Fibroblast of upper back skin (primary cell): ENCODE measurements at places on chromosomes 5 and 9.

DNA sequence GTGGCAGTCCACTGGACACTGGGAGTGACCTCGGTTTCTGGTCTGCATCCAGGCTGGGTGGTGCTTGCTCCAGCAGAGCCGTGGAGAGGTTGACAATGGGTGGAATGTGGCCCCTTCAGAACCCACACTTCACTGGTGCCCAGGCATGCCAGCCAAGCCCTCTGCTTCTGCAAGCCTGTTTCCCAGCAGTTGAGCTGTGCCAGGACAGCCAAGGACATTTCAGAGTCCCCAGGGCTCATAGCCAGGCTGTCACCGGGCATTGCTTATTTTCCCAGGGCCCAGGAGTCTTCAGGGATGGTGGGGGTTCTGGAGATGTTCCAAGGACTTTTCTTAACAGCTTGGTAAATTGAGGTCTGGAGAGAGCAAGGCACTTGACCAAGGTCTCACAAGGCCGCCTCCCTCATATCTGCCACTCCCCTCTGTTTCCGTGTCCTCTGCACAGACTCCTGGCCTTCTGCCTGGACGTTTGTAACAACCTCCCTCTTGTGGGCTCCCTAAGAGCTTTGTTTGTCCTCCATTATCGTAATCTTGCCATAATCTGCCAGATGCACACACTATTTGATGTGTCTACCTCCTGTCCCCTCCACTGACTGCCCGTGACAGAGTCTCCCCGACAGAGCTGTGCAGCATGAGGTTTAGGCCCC lies 3.8 kb upstream of the NDST1 start:
- DNase-seq: no peak

DNA sequence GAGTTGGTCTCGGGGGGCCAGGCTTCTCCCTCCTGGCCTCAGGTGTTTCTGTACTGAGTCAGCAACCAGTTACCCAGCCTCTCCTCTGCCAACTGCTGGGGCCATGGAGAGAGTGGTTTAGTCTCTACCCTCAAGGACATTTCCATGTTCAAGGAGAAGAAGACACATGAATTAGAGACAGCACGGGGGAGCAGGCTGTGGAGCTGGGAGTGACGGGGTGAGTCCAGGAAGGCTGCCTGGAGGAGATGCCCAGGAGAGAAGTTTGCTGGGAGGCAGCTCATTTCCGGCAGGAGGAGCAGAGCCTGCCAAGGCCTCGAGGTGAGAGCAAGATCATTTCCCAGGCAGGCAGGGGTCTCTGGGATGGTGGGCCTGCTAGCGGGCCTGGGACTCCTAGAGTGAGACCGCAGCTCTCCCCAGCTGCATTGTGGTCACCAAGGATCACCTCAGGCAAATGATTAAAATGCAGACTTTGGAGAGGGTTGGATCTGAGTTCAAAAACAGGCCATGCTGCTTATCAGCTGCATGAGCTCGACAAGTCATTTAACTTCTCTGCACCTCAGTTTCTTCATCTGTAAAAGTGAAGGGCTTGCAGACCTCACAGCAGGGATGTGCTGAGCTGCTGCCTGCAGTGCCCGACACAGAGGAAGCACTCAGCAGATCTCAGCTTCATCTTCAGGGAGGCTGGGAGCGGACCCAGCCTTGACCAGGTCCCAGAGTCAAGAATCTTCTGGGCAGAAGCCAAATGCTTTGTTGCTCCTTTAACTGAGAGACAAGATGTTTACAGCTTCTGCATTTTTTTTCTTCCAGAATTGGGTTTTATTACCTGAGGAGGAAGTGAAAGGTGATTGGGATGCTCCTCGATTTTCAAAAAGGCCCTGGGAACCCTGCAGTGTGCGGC lies 35.2 kb downstream of the NEK6 start:
- DNase-seq: no peak

- no peak for DNase-seq
These were observed 959 bp upstream of the FBXL17 start for GRCh38 chr5:108382784-108383330.

GRCh38 chr9:136292591-136293448 lies 11.1 kb downstream of the CCDC187 start:
- DNase-seq: no peak

DNA sequence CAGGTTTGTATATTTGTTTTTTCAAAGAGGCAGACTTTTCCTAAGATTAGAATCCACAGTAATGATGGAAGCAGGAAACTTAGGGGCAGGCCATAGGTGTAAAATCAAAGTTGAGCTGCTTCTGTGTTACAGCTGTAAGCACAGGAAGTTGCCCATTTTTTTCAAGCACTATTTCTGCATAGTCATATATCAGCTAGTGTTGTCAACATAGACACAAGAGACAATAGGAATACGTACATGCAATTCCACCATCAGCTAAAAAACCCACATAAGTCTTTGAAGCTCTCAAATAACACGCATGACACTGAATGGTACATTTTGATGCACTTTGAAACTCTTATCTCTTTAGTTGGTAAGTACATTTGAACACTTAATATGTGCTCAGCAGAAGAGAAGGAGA lies 20.2 kb upstream of the SMIM15 start:
- DNase-seq: no peak

DNA sequence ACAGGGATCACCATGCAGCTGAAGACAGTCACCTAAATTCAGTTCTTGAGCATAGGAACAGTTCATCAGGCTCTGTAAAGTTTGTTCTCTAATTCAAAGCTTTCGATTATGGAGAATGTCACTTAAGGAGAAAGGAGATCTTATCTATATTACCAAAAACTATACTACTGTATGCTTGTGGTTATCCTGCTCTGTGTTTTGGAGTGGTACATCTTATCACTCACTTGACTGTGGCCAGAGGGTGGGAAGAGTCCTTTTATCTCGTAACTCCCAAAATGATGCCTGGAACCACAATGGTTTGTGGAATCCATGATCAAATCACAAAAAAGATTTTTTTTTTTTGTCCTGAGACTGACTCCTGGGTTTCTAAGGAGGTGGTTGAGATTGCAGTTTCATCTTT lies 230.7 kb downstream of the COMMD10 start:
- no peak for DNase-seq

- peak; percentile 66 for DNase-seq
These were observed 40.1 kb downstream of the DCAF10 start for GRCh38 chr9:37840560-37841194.

- no peak for DNase-seq
These were observed 24.5 kb upstream of the SARDH start for GRCh38 chr9:133762488-133763271.

- peak; percentile 63 for DNase-seq
These were observed 1.3 kb upstream of the SVEP1 start for GRCh38 chr9:110580850-110581249.
